ENCODE measurements at places on chromosomes 2 and 18.
A peak's percentile ranks its signal among the peaks of the same experiment; 100 is the strongest.

DNA sequence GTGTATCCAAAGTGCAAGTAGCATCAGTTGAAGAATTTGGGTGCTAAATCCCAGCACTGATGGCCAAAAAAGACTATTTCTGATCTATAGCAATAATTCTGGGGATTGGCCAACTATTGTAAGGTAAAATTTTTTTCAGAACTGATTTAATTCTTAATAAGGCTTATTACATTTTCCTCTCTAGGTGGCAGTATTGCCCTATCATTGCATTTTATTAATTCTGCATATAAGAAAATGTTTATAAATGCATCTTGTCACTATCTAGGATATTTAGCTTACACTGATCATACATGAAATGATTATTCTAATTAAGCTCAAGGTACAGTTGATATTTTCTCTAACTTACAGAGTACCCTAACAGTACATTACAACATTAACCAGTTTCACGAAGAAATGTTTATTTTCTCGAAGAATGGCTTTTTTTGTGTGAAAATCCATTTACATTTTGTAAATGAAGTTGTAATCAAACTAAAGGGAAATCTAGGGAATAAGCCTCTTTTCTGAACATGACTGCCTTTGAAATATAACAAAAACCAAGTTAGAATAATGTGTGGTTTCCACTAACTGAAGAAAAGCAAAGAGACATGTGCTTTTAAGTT, 11.0 kb downstream of the TTN start:
- peak; percentile 21 for DNase-seq

DNA sequence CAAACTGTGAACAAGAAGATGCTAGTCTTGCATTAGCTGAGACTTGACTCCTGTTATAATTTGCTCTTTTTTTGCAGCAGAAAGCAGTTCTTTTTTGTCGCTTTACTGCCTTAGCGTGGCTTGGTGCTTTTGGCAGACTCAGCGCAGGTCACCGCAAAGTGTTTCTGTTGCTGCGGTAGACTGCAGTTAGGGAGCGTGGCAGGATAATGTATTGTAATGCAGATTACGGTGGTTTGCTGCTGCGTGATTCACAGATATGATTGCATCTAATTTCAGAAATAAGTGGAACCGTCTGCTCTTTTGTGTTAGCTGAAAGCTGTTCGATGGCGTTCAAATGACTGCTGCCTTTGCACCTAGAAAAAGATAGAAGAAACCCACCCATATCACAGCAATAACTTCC, 131.6 kb upstream of the SATB2 start:
- DNase-seq, result no peak

DNA sequence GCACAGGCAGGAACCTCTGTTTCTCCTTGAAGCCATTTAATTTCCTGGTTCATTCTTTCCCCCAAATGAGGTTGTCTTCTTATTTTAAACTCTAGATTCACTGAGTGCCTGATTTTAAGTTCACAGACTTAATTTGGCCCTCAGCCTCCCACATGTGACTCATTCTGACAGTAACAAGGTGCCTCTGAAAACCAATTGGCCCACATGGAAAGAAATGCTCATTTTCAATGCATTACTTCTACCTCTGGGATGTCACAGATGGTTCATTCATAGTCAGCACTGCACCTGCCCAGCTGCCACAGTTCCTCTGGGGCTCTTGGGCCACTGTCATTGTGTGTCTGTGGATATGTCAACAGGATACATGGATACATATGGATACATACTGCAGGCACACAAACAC, 140.4 kb upstream of the CAPN13 start:
- DNase-seq, result no peak

DNA sequence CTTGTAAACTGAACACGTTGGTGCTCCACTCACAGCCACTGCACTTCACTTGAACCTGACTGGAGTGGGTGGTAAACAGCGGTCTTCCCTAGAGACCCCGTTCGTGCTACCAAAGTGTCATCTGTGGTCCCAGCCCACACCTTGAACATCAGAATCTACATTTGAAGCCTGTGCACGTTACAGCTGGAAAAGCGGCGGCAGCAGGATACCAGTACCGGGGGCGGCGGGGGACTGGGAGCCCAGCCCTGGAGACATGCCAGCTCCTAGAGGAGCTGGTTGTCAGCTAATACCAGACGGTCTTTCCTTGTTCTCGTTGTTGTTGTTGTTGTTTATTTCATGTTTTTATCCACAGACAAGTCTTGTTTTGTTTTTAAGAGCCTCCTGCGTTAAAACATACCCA, 156.7 kb downstream of the WDSUB1 start:
- no peak for DNase-seq

- peak; percentile 88 for DNase-seq
Measured at GRCh38 chr2:189210250-189211087, 30.9 kb upstream of the COL5A2 start.

- DNase-seq, result no peak
Measured at GRCh38 chr2:105362862-105363591, 25.7 kb downstream of the C2orf49 start.

- no peak for DNase-seq
Measured at GRCh38 chr2:169859423-169859822, 32.2 kb downstream of the UBR3 start.

- DNase-seq, result no peak
Measured at GRCh38 chr2:688504-689076, 11.4 kb upstream of the TMEM18 start.

DNA sequence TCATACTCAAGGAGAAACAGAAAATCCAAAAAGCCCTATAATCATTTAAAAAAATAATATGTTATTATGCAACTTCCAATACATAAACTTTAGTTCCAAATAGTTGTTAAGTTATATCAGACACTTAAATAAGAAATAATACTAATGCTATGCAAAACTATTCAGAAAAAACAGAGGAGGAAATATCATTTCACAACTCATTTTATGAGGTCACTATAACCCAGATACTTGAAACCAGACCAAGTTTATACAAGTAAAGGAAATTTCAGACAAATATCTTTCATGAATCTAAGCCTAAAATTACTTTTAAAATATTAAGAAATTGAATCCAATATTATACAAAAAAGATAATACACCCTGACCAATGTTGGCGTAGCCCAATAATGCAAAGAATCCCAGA, 260.8 kb downstream of the CD226 start:
- DNase-seq, result peak; percentile 3

Measured in AG09309 (cell line).